Dermis blood vessel endothelial cell (primary cell): ENCODE measurements at places on chromosomes 4 and X. TPM values are rescaled to one million over a fixed set of nuclear protein-coding genes. Genes with fewer than 3 reads are reported as not detected.

The ARX gene
- total RNA-seq, result not detected in 2 replicates

The ASB9 gene
- 5.3 and 12.1 TPM in 2 replicates for total RNA-seq

The XAGE1A gene
- total RNA-seq, result not detected in 2 replicates

The PF4V1 gene
- total RNA-seq, result 0.34 TPM in 1 of 2 replicates, not detected in the other

The CT45A1 gene
- not detected in 2 replicates for total RNA-seq

The SLC7A11 gene
- total RNA-seq, result 16.5 and 46.1 TPM in 2 replicates
